ENCODE measurements at places on chromosomes 7 and 10.

- no peak for DNase-seq
These were observed 22.6 kb downstream of the CSGALNACT2 start for GRCh38 chr10:43160921-43161255.

DNA sequence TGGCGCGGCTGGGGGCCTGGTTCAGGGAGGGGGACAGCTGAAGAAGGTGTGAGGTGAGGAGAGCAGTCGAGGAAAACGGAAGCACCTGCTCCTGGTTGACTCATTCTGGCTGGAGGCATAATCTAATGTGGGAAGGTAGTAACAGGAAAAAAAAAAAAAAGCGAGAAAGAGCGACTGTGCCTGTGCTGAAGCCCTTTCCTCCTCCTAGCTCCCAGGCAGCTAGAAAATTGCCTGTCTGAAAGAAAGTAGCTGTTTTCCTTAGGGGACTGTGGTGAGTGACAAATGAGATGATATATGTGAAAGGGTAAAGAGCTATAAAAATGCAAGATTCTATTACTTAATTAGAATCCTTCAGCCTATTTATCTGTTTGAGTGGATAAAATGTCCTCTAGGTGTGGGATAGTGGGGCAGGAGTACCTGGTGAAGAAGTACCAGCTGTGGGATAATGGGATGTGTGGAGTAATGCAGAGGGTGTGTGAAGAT is 4.9 kb upstream of the MEST start:
- DNase-seq, result no peak

DNA sequence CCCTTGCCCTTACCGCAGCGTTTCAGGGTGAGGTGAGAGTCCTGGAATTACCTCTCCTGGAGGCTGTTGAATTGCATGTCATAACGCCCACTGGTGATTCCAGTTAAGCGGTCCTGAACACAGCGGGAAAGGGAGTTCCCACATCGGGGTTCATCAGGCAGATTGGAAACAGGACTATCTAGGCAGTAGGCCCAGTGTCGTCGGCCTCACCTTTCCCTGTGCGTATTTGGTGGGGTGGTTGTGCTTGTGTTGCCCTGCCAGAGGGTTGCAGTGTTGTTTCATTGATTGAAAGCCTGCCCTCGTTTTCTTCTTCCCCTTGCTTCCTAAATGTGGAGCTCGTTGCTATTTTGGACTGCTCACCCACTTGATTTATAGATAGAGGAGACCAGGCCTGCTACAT is 10.6 kb upstream of the SUN1 start:
- no peak for DNase-seq

GRCh38 chr7:93843260-93843659 is 47.3 kb downstream of the TFPI2 start:
- no peak for DNase-seq

GRCh38 chr7:66837007-66837406 is 84.0 kb upstream of the TMEM248 start:
- DNase-seq, result no peak

DNA sequence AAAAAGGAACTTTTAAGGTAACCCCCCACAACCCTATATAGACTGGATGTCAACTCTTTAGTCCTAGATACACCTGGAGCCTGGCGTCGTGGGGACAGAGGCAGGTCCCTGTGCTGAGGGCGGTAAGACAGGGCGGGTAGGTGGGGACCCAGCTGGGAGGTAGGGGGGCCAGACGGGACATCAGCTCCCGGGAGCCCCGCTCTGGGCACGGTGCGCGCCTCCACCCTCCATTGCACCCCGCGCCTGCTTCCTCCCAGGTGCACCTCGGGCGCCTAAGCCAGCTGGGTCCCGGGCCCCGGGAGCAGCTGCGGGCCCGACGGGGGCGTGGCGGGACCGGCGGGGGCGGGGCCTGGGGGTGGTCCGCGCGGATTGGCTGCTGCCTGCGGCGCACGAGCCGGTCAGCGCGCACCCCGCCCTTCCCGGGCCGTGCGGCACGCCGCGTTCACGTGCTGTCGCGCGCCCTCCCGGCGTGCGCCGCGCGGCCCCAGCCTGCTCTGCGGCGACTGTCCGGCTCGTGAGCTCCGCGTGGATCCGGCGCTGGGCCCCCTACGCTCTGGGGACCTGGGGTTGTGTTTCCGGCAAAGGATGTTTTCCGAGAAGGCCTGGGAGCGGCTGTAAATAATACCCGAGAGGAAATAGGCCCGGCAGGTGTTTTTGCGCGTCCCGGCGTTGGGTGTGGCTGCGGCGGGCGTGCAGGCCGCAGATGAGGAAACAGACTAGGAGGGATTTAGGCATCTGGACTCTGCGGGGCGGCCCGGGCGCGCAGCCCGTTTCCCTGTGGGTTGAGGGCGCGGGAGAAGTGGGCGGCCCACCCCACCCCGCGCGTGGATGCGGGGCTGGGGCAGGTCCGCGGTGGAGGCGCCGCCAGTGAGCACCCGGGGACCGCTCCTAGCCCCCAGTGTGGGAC is 39.1 kb upstream of the PFKFB3 start:
- peak; percentile 89 for DNase-seq

GRCh38 chr10:22715290-22715625 is 880 bp upstream of the PIP4K2A start:
- no peak for DNase-seq

DNA sequence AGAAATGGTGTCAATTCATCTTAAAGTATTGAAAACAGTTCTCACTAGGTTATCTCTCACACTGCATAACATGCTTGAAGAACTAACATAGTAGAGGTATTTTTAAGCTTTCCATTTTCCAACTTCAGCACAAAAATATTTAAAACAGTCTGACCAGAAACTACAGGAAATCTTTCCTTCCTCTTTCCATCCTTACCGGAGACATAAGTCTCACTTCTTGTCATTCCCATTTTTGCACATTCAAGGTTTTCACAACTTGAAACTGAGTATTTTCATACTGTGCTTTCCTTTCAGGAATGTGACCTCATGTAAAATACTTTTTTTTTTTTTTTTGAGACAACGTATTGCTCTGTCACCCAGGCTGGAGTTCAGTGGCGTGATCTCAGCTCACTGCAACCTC is 45.2 kb downstream of the ARHGAP12 start:
- no peak for DNase-seq

DNA sequence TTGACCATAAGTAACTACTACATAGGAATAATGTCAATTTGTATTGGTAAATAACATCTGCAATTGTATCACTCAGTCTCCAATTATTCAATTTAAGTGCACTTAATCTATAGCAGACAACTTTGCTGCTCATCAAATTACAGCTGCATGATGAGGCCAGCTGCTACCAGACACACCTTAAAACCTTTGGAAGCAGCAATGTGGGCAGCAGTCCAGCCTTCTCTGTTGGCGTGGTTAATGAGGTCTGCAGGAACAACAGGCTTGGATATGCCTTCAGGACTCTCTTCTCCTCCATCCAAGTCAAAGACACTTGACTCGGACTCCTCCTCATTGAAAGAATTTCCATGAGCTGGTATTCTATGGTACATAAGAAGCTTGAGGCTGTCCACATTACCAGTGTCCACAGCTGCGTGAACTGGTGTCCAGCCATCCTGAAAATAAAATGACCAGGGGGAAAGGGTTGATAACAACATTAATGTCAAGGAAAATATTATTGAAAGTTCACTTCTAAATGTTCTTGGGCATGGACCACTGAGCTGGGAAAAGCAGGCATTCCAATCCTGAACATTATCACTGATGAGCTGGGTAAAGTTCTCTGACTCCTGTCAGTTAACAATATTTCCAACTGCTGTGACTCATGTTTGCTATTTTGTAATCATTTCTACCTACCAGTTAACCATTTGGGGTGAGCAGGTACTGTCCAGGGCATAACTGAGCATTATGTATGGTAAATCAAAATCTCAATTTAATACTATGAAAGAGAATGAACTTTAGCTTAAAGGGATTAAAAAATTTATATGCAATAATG is 95.7 kb downstream of the CTTNBP2 start:
- DNase-seq, result no peak

DNA sequence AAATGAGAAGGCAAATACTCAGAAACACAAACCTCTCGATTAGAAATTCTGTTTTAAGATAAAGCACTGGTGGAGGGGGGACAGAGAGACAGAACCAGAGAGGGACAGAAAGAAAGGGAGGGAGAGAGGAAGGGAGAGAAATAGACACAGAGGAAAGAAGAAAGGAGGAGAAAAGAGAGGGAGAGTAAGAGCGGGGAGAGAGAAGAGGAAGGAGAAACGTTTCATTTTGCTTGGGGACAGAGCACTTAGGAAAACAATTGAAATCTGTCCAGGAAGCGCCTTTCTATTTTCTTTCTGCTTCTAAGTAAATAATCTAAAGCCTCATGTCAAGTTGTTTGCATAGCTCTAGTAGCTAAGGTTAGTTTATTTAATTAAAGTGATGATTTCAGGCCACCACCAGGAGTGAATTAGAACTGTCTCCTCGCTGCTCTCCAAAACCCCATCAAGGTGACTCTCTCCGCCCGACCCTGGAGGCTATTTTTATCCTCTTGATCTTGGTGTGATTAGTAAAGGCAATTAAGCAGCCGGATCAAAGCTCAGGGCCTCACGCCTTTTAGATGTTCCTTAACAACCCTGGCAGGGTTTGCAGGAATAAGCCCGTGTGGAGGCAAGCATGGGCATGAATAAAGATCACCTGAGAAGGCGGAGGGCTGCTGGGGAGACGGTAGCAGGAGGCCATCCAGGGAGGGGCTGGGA is 73.4 kb upstream of the INSIG1 start:
- no peak for DNase-seq

DNA sequence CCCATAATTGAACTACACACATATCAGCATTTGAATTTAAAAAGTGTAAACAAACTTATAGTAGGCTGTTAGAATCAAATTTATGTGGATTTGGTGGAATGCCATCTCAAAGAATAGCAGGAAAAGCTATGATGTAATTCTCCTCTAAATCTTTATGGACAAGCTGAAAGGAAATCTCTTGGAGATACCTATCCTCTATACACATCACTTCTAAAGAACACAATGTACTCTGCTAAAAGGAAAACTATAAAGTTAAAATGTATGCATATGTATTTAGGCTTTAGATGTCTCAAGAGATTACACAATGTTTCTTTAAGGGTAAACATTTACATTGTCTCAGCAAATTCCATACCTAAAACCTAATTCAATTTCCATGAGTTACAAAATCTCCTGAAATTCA is 323.3 kb downstream of the CRPPA start:
- DNase-seq, result no peak

DNA sequence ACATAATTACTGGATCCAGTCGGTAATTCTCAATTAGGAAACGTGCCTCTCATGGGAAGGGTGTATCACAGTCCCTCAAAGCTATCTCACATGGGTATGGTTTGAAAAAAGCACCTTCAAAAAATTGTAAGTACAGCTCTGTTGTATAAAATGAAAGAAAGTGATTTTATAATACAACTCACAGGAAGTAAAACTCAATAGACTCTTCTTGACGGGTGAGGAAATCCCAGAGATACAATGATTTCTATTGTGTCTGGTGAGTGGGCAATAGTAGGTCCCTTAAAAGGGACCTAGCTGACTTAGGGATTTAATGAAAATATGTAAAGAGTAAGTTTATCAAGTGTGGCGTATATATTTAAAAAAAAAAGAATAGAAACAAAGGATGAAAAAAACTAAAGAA is 27.0 kb downstream of the TASOR2 start:
- no peak for DNase-seq

GRCh38 chr7:64951250-64951848 is 39.5 kb downstream of the ZNF117 start:
- no peak for DNase-seq

DNA sequence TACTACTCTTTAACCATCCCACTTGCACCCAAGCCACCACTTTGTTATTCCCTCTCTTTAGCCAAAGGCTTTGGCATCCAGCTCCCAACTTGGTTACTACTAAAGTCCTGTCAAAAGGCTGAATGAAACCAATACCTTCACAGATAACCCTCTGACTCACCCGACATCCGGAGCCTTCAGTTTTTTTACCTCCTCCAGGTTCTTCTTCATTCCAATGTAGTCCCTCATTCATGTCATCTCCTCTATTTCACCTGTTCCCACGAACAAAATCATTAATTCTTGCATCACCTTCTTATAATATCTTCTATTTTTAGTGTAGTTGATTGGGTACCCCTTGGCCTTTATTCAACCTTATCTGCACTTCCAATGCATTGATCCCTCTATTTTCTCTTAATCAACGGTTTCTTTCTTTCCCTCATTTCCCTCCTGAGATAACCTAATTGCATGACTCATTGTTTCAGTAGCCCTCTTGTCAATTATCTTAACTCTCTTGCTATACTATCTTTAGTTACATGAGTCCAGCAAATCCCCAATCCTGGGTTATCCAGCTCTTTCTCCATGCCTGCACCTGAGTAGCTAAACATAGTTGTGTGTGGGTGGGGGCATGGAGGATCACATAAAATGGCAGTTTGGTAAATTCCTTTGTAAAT is 87.2 kb upstream of the COL1A2 start:
- no peak for DNase-seq

GRCh38 chr10:21280037-21280436 is 245.4 kb downstream of the SKIDA1 start:
- DNase-seq, result no peak

DNA sequence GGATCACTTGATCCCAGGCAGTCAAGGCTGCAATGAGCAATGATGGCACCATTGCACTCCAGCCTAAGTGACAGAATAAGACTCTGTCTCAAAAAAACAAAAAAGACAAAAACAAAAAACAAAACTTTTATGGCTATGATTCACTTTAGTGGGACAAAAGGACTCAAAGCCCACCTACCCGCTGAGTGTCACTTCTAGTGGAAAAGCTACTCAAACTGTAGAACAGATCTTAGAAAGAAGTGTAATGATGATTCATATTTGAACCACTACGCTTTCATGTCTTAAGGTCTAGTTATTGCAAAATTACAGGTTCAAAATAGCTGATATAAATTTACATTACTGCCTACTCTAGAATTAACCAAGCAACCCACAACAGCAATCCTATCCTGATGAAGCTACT is 47.1 kb upstream of the OTUD1 start:
- DNase-seq, result no peak

DNA sequence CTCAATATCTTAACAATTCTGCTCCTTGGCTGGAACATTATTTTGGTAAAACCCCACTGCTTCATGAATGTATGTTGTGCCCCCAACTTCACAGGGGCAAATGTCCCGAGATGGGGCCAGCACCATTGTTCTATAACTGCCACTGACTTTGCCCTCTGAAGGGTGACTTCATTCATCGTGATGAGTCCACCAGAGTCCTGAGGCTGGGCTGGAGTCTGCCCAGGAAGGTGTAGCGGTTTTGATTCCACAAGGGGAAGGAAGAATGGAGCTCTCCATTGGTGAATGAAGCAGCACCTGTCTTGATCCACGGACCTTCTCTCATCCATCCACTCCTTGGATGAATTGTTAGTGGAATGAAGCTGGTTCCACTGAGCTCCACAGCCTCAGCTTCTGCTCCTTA is 18.4 kb downstream of the AKR1B1 start:
- no peak for DNase-seq

DNA sequence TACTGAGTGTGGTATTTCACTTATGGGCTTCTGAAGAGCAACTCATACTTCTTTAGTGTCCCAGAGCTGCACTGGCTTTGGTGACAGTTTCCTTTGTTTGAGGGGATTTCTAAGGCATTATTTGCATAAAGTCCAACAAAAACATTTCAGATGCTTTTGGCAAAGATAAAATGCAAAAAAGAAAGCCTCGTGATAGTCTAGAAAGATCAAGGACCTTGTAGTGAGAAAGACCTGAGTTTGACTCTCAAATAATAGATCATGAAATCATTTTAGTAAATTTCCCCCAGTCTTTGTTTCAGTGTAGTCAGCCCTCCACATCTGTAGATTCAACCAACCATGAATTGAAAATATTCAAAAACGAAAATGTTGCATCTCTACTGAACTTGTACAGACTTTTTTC is 107.4 kb downstream of the EEPD1 start:
- DNase-seq, result no peak

GRCh38 chr7:142094861-142095260 is 16.7 kb upstream of the MGAM2 start:
- no peak for DNase-seq
